ENCODE measurements at places on chromosomes 5 and 9.

DNA sequence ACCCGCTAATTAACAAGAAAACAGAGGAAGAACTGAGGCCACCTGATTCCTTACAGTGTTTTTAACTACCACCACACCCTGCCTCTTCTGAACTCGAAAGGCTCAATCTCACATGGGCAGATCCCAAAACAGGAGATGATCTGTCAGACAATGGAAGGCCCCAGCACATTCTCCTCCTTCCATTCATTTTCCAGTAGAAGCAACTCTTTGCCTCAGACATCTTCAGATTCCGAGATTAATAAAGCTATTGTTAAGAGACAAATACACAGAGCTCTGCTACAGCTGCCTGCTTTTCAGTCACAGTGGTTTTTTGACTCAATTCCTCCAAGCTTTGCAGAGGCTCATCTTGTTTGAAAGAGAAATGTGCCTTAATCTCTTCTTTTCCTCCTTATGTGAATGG is 127.2 kb upstream of the ADAMTSL1 start:
- no peak for DNase-seq

DNA sequence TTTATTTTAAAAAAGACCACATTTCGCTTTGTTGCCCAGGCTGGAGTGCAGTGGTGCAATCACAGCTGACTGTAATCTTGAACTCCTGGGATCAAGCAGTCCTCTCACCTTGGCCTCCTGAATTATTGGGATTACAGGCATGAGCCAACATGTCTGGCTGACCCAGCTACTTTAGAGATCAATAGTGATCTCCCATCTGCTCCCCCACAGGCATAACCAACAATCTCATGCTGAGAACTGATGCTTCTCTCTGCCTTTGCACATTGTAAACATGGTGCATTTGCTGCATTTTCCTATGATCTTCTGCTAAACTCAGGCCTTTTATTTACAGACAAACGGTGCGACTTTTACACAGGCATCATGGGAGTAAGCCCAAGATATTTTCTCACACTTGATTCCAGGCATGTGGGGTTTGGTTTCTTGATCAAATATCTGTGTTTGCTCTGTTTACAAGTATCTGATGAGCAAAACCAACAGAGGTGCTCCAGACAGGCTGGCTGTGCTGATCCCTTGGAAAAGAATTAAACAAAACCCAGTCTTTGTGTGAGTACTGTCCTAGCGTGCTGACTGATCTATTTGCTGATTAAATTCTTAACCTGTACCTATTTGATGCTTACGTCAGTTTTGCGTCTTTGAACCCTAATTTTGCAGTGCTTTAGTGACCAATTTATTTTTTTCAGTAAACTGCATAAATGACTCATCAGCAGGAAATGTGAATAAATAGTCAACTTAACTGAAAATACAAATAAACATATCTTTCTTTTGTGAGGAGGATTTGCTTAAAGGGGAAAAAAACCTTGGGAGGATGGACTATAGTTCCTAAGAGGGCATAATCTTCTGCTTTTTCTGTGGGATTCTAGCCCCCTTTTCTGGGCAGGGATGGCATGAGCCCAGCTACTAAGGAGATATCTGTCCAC is 191.7 kb upstream of the NR3C1 start:
- DNase-seq = peak; percentile 74

GRCh38 chr5:97591781-97592180 is 408.7 kb upstream of the RIOK2 start:
- no peak for DNase-seq

- DNase-seq = no peak
Observed at GRCh38 chr5:103374473-103374963, 116.0 kb downstream of the MACIR start.

- DNase-seq = no peak
Observed at GRCh38 chr9:78304357-78304756, 7.4 kb downstream of the PSAT1 start.

Measured in NCI-H460 (cell line).